Immature natural killer cell (primary cell): ENCODE measurements at places on chromosomes 5 and 9. TPM values are rescaled to one million over a fixed set of nuclear protein-coding genes. Genes with fewer than 3 reads are reported as not detected.

GRCh38 chr9:89732295-89732938 lies 127.6 kb downstream of the GADD45G start:
- H3K4me1 ChIP-seq: no peaks in the 10 kb centered on the region
- DNase-seq: no peak
- no peak overlapping the region for H3K27ac ChIP-seq

The SPAG8 gene
- not detected for polyA plus RNA-seq

DNA sequence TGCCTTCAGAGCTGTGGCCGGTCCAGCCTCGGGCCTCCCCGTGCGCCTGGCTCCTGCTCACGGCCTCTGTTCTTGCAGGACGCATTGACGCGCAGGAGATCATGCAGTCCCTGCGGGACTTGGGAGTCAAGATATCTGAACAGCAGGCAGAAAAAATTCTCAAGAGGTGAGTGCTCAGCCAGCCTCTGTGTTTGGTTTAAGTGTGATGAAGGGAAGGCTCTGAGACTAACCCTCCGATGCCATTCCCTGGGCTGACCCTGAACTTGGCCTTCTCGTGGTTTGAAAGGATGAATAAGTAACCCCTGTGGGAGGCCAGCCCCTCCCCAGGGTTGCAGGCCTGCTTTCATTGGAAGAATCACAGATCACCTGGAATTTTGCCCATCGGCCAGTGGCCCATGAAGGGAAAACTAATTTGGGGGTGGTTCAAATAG lies 26.3 kb downstream of the PTGES2 start:
- H3K4me3 ChIP-seq: no peak overlapping the region
- peaks cover 28% of the 10 kb centered on the region for H3K4me1 ChIP-seq
- H3K27ac ChIP-seq: no peak overlapping the region
- H3K36me3 ChIP-seq: peaks cover 13% of the 10 kb centered on the region

The BARX1 gene
- not detected for polyA plus RNA-seq

- H3K4me1 ChIP-seq: no peaks in the 10 kb centered on the region
- no peak overlapping the region for H3K4me3 ChIP-seq
- DNase-seq: no peak
- H3K27me3 ChIP-seq: no peaks in the 10 kb centered on the region
- no peak overlapping the region for H3K27ac ChIP-seq
These were observed 12.1 kb upstream of the CAMSAP1 start for GRCh38 chr9:135919318-135919890.

- H3K4me3 ChIP-seq: no peak overlapping the region
- no peaks in the 10 kb centered on the region for H3K27me3 ChIP-seq
- no peaks in the 10 kb centered on the region for H3K4me1 ChIP-seq
- no peaks in the 10 kb centered on the region for H3K36me3 ChIP-seq
- DNase-seq: no peak
These were observed 137.2 kb upstream of the TAF11L2 start for GRCh38 chr5:17360879-17361278.

The DRD1 gene
- not detected for polyA plus RNA-seq

DNA sequence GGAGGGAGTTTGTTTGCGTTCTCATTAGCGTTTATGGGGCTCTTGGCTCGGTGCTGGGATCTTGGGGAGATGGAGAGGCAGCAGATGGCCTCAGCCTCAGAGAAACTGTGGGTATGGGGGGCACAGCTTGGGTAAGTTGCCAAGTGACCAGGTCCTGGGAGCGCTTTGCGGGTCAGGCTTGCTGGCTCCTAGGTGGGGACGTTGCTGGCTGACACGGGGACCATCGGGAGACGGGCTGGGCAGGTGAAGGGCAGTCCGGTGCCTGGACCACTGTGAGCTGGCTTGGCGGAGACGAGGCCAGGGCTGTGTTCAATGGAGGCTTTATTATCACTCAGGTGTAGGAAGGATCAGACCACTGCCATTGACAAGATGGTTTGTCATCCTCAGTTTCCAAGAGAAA lies 30.0 kb downstream of the FGD3 start:
- peaks cover 5% of the 10 kb centered on the region for H3K36me3 ChIP-seq
- H3K4me1 ChIP-seq: peaks cover 84% of the 10 kb centered on the region
- no peaks in the 10 kb centered on the region for H3K27me3 ChIP-seq

The MARVELD2 gene
- polyA plus RNA-seq: not detected

The DNAI1 gene
- polyA plus RNA-seq: not detected

The IL7R gene
- 65.6 TPM for polyA plus RNA-seq

- no peaks in the 10 kb centered on the region for H3K36me3 ChIP-seq
- H3K27ac ChIP-seq: no peak overlapping the region
- no peak overlapping the region for H3K4me3 ChIP-seq
- peaks cover 16% of the 10 kb centered on the region for H3K4me1 ChIP-seq
- DNase-seq: no peak
These were observed 51.1 kb downstream of the AHRR start for GRCh38 chr5:372556-372995.

- H3K4me1 ChIP-seq: no peaks in the 10 kb centered on the region
- DNase-seq: no peak
- no peak overlapping the region for H3K4me3 ChIP-seq
- H3K27ac ChIP-seq: no peak overlapping the region
- no peaks in the 10 kb centered on the region for H3K36me3 ChIP-seq
These were observed 118.2 kb upstream of the CTNND2 start for GRCh38 chr5:12022444-12022843.

- no peaks in the 10 kb centered on the region for H3K4me1 ChIP-seq
- H3K27me3 ChIP-seq: peaks cover 5% of the 10 kb centered on the region
- no peak for DNase-seq
- H3K27ac ChIP-seq: no peak overlapping the region
- no peak overlapping the region for H3K4me3 ChIP-seq
These were observed 42.6 kb upstream of the GFPT2 start for GRCh38 chr5:180395540-180396274.

The QRFP gene
- polyA plus RNA-seq: not detected

DNA sequence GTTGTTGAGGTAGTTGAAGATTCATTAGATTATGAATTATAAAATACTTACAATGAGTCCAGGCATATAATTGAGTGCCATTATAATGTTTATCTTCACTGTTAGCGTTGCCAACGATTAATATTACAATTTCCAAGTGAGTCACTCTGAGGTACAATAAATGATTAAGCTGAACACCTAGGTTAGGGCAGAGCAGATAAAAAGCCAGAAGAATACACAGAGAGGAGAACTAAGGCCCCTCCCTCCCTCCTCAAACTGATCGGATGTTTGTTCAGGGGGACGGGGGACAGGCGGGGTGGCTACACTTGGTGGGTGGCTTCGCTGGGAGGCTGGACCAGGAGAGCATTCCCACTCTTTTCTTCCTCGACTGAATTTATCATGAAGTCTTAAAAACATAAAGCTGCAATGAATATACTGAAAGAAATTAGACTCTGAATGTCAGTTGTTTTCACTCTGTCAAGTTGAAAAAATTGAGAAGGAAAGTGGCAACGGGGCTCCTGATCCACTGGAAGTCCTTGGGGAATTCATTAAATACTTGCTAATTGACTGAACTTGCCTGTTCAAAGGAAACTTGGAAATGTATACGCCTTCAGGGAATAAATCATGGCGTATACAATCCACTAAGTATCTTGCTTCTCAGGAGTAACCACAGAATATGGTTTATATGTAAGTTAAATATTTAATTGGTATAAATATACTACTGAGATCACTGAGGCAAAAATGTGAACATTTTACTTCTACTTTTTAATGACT lies 198.1 kb downstream of the TSSK1B start:
- no peak for DNase-seq
- no peaks in the 10 kb centered on the region for H3K36me3 ChIP-seq
- no peak overlapping the region for H3K4me3 ChIP-seq
- H3K27ac ChIP-seq: no peak overlapping the region

The EIF4E1B gene
- not detected for polyA plus RNA-seq

The SLC28A3 gene
- polyA plus RNA-seq: not detected
